Inflammatory macrophage (primary cell): ENCODE measurements at places on chromosomes 2 and 18.

DNA sequence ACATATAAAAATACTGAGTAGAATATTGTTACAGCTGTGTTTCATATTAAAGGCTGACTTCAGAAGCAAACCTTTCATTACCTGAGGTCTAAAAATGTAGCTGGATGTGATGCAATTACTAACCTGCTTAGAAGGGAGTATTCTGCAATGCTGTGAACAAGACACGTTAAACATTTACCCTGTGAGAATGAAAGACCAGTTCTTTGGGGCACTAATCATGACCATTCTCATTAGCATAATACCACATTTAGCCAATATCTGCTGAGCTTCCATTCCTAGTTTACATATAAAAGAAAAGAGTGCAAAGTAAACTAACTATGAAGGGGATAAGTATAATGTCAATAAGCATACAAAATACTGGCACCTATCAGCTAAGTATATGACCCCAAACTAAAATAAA is 784.0 kb upstream of the KLHL29 start:
- DNase-seq = no peak

GRCh38 chr18:7741640-7742039 is 174.5 kb downstream of the PTPRM start:
- DNase-seq = no peak

DNA sequence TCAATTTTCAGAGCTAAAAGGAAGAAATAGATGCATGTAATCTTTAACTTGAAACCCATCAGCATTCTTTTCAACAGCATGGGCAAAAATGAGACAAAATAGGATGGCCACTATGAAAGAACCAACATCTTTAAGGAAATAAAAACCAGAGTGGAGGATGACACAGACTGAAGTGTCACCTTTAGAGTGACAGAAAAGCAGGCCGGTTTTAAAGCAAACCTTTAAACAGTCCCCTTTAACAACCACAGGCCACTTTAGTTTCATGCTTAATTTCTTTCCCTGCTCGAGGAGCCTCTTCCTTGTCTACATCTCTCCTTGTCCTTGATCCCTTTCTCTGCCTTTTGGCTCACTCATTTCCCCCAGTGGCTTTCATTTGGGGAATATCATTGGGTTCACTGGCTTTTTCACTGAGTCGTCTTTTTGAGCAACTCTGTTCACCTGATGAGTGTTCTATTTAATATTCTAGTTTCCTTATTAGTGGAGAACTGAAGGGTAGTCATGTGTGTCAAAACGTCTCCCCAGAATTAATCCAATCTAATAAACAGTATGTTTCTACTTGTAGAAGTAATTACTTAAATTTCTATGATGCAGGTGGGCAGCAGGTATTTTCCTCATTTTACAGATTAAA is 72.5 kb downstream of the DOCK10 start:
- no peak for DNase-seq

DNA sequence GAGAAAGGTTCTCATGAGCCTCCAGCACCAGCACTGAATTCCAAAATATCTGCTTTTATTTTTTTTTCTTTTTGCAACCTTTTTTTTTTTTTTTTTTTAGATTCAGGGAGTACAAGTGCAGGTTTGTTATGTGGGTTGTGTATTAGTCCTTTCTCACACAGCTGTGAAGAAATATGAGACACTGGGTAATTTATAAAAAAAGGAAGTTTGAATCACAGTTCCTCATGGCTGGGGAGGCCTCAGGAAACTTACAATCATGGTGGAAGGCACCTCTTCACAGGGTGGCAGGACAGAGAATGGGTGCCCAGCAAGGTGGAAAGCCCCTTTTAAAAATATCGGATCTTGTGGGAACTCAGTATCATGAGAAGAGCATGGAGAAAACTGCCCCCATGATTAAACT is 7.9 kb upstream of the TMX3 start:
- peak; percentile 20 for DNase-seq

GRCh38 chr2:170974304-170974993 is 45.4 kb downstream of the GORASP2 start:
- no peak for DNase-seq

- DNase-seq = no peak
Measured at GRCh38 chr18:11033503-11033902, 115.9 kb downstream of the PIEZO2 start.

DNA sequence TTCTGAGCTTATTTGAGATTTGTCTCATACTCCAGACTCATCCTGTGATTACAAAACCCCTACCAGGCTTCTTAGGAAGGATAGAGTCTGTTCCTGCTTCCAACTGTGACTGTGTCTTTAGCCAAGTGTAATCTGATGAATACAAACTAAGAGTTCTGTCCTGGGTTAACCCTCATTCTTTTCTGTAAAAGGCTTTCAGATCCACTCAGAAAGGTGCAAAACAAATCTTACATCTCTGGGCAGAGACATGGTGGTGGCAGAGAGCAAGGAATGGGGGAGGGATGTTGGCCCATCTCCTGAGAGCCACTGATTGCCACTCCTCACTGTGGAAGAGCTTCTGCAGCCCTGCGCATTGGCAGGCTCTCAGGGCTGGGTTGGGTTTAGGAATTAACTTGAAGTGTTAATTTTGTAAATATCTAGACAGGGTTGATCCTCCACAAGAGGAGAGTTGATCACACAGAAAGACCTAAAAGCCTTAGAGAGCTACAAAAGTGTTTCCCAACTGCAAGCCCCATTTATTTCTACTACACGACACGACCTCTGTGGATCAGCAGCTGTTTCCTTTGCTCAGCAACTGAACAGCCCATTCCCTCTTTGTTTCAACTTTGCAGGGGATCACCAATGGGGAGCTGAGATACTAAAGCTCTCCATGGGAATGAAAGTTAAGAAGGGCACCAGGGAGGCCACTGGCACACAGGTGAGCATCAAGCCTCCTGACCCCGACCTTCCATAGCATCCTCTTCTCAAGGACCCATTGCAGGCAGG is 23.7 kb upstream of the SPTBN1 start:
- DNase-seq = no peak

DNA sequence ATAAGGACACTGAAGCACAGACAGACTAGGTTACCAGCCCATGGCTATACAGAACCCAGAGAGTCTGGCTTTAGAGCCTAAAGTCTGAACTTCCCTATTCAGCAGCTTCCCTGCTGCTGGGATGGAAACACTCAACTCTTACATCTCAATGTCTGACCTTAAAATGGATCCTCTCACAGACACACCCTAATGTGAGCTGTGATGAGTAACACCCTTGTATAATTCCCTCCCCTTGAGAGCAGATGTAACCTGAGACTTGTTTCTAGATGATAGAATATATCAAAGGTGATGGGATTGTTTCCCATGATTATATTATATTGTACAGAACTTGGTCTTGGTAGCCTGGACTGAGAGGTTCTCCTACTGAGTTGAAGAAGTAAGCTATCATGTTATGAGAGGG is 577.1 kb upstream of the KLHL29 start:
- no peak for DNase-seq

GRCh38 chr2:100580367-100581276 is 17.8 kb downstream of the PDCL3 start:
- DNase-seq = peak; percentile 82

DNA sequence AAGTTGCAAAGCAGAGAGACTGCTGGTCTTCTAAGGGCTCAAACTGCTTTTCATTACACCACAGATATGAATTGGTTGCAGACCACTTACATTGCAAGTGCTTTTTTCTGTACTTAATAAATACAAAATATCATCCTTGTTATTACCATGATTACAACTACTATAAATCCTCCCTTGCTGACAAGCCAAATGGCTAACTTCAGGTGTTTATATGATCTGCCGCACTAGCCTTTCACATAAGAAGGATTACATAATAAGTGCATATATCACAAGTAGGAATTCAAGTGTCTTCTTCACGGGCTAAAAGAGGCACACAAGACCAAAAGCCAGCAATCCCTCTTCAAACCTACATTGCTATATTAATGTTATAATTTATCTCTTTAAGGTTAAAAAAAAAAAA is 373.0 kb downstream of the ZEB2 start:
- no peak for DNase-seq

- no peak for DNase-seq
Measured at GRCh38 chr18:34773378-34773777, 63.3 kb downstream of the DTNA start.

GRCh38 chr2:202778217-202778616 is 93.3 kb downstream of the ICA1L start:
- DNase-seq = peak; percentile 34

DNA sequence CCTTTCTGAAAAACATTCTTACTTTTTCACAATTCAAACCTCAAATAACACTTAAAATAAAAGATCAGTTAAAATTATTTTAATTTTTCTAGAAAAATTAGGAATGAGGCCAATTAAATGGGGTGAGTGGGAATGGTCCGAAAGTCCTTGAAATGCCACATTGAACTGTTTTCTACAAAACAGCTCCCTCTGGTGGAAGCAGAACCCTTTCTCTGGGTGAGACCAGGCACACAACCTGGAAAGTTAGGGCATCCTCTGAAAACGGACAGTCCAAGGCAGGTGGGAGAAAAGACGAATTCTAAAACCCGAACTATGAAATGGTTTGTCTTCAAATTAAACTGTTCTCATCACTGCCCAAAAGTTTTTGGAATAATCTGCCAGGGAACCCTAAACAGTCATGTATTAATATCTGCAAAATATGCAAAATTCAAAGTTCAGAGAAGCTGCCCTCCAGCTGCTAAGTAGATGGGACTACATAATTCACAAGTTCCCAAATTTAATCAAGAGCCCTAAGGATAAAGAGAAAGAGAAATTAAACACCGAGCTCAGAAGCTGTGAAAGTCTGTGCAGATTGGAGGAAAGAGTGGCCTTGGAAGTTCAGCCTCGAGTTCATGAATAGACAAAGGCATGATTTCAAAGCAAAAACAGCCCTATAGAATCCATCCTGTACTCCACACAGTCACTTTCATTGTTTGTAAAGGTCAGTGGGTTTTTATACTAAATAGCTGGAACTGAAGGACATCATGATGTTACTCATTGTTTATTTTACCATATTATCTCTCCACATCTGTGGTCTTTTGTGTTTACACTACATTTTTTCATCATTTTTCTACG is 108.3 kb downstream of the PIEZO2 start:
- peak; percentile 43 for DNase-seq

DNA sequence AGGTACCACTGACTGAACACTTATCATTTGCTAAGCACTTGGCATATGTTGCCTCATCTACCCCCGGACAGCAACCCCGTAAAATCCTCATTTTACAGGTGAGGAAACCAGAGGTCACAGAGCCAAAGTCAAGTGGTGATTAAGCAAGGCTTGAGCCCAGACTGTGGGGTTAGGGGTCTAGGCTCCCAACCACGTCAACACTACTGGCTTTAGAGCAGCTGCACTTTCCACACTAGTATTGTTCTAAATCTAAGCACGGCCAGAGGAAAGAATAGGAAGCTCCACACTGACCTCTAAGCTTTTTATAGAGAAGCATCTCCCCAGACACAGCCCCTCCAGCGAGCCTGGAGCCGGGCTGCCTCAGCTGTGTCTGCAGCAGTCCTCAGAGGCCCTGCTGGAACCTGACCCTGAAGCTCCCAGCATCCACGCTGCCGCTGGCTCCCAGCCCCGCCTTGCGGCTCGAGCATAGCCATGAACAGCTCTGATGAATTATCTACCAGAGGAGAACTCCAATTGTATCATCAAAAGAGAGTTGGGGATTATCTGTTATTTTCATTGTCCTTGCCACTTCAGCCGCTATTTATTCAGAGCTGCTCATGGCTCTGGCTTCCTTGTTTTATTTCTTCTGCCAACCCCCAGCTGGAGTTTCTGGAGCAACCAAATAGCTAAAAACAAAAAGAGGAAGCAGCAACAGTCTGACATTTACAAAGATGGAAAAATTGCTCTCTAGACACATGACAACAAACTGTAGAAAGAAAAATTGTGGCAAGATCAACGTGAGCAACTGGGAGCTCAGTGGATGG is 62.2 kb upstream of the RTN4 start:
- peak; percentile 86 for DNase-seq

GRCh38 chr2:186852508-186852907 is 3.5 kb upstream of the ZSWIM2 start:
- no peak for DNase-seq

DNA sequence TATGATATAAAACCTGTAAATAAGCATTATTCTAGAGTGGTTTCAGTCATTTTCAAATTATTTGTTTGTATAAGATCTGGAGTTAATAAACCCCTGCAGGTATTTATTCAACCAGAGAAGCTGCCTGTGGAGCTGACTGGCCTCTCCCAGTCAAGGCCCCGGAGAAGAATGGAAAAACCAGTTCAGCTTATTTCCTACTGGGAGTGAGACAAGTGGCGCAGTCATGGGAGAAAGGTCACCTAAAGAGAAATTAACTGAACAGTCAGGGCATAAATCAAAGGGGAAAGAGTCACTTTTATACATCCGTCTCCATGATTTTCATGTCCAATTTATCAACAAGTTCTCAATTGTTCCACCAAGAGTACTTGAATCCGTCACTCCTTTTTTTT is 240.9 kb downstream of the RNF152 start:
- DNase-seq = no peak

GRCh38 chr18:2985628-2986027 is 27.3 kb downstream of the LPIN2 start:
- peak; percentile 33 for DNase-seq

GRCh38 chr18:8868779-8869415 is 163.5 kb downstream of the MTCL1 start:
- DNase-seq = no peak

DNA sequence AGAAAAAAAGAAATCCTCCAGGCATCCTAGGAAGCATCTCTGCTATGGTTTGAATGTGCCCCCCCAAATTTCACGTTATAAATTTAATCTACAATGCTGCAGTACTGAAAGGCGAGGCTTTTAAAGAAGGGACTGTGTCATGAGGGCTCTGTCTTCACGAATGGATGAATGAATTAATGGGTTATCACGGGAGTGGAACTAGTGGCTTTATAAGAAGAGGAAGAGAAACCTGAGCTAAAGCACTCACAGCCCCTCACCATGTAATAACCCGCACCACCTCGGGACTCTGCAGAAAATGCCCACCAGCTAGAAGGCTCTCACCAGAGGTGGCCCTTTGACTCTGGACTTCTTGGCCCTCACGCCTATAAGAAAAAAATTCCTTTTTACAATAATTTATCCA is 27.6 kb downstream of the RNU4ATAC start:
- no peak for DNase-seq

GRCh38 chr2:190470256-190470826 is 62.2 kb downstream of the MFSD6 start:
- DNase-seq = no peak

GRCh38 chr2:143075711-143076110 is 53.5 kb upstream of the ARHGAP15 start:
- no peak for DNase-seq

DNA sequence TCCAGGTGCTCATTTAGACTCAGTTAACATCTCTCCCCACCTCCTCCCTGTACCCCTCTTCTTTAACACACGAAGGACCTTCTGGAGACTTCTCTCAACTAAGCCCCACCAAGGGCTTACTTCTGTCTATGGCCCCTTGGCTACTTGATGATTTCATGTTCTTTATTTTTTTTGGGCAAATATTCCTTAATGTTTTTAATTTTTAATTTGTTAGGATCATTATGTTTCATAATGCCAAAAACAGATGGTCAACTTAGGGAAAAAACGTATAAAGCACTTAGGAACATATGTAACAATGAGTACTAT is 25.9 kb downstream of the IL37 start:
- DNase-seq = no peak
